M059J (cell line): ENCODE measurements at places on chromosomes 13 and 19.
A peak's percentile ranks its signal among the peaks of the same experiment; 100 is the strongest.

- peak; percentile 58 for DNase-seq
These were observed 926 bp downstream of the PRR12 start for GRCh38 chr19:49591731-49592485.

GRCh38 chr19:49546825-49547565, 19.2 kb downstream of the RCN3 start:
- peak; percentile 88 for DNase-seq

- DNase-seq, result no peak
These were observed 1533.3 kb upstream of the SPRY2 start for GRCh38 chr13:81874253-81874652.

GRCh38 chr19:49929121-49929610, at the start of the genes ATF5 and NUP62:
ATF5 (plus strand) TSS chr19:49929205; CDS start chr19:49930851, 1,646 bp downstream.
NUP62 (minus strand) TSS chr19:49929504; CDS start chr19:49909807, 19,697 bp downstream.
- DNase-seq, result peak; percentile 90

DNA sequence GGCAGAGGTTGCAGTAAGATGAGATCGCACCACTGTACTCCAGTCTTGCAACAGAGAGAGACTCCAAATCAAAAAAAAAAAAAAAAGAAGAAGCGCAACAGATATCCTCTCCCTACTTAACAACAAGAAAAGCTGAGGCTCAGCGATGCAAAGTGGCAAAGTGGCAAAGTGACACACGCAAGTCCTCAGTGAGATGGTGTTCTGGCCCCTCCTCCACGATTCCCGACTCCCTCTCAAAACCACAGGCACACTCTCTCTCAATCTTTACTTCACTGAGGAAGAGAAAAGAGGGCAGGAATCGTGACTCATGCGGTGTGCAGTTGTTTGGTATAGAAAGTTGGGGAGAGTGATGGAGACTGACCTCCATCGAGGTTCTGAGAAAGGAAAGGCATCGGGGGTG, 12.6 kb downstream of the FFAR2 start:
- DNase-seq, result no peak

- no peak for DNase-seq
These were observed 44.8 kb downstream of the PEX11G start for GRCh38 chr19:7444042-7444441.
